COLO829 (cell line): ENCODE measurements at places on chromosomes 16 and 17.
A peak's percentile ranks its signal among the peaks of the same experiment; 100 is the strongest.

GRCh38 chr17:44280392-44280937 lies 12.5 kb upstream of the SLC4A1 start:
- DNase-seq, result no peak

DNA sequence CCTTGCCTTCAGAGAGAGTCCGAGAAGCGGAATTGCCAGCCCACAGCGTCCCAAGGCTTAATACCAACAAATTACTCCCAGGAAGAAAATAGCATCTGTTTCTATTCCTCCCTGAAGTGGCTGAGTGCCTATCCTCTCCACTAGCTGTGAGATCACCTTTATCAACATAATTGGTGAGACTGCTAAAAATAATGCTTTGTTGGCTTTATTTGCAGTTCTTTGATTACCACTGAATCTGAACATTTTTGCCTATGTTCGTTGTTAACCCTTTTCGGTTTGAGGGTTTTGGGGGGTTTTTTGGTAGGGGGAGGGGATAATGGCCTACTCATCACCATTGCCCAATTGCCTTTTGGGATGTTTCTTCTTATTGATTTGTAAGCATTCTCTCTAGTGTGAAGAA lies 31.0 kb downstream of the MMP15 start:
- DNase-seq, result no peak

- peak; percentile 83 for DNase-seq
Measured at GRCh38 chr17:76268015-76268749, 3.0 kb downstream of the UBALD2 start.

DNA sequence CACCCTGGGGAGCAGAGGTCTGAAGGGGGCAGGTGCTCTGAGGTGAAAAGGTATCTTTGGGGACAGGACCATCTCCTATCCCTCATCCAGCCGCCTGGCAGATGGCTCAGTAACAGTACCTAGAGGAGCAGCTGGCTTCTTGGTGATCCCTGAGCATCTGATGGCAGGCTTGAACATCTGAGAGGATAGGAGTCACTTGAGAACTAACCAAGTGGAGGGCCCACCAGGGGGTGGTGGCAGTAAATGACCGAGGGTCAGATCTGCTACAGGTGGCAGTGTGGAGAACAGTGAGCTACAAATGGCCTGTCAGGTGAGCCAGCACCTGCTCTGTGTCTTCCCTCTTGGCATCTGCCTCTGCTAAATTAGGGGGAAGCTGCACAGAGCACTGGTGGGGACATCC lies 13.8 kb downstream of the HROB start:
- DNase-seq, result no peak

GRCh38 chr16:14372471-14372870 lies 257.6 kb downstream of the PARN start:
- no peak for DNase-seq

GRCh38 chr17:17902376-17902775 lies 65.6 kb upstream of the SREBF1 start:
- no peak for DNase-seq

DNA sequence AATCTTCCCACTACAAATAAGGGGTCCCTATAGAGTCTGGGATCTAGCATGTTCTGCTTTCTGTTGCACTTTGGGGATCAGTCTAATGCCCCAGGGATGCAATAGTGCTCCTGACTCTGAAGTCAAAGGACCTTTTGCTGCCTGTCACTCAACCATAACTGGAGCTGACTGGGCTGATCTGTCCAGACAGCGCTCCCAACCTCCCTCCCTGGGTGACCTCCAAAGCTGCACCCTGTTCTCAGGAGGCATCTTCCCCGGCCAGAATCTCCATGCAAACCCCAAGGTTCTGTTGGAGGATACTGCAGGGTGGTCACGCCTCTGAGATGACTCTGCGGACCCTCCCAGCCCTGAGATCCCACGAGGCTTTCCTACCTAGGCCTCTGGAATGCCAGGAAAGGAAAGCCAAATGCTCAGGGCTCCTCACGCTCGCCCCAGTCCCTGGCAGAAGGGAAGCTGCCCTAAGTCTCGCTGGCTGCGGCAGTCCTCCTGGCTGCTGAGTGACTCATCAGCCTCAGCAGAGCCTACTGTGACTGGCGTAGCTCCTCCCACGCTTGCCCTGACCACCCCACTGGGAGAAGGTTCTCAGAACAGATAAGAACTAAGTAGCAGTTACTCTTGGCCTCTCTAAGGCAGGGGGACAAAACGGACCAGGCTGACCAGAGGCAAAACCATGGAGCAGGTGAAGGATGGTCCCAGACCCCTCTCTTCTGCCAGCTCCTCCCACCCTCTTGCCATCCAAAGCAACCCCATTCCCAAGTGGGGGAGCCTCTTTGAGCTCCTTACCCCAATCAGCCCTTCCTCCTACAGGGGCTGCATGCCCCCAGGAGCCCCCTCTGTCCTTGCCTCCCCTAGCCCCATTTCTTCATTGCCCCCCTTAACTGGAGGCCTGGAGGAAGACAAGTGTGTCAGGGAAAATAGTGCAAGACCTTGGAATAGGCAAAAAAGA lies 124.1 kb upstream of the TNRC6C start:
- peak; percentile 96 for DNase-seq

- DNase-seq, result no peak
Measured at GRCh38 chr17:66300956-66301355, 1.5 kb upstream of the PRKCA start.

DNA sequence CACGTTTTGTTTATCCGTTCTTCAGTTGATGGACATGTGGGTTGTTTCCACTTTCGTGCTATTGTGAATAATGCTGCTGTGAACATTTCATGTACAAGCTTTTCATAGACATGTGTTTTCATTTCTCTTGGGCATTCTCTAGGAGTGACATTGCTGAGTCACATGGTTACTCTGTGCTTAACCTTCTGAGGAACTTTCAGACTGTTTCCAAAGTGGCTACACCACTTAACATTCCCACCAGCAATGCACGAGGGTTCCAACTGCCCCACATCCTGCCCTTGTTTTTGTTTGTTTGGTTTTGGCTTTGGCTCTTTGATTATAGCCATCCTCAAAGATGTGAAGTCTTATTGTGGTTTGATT lies 14.2 kb upstream of the PEMT start:
- no peak for DNase-seq

DNA sequence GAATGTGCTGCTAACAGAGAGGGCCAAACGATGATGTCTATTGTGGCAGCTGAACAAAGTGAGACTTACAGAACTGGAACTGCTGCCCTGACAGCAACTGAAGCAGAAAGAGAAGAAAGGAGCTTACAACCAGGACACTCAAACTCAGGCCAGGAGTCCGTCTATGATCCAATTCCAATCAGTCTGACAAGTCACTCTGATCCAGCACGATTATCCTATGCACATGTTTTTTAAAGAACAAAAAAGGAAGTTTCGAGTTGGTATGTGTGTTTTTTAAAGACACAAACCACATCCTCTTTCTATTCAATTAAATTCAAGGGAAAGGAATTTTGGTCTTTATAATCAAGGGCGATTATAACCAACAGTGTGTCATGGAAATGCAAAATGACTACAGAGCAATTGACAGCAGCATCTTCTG lies 42.4 kb upstream of the MTMR4 start:
- DNase-seq, result no peak

DNA sequence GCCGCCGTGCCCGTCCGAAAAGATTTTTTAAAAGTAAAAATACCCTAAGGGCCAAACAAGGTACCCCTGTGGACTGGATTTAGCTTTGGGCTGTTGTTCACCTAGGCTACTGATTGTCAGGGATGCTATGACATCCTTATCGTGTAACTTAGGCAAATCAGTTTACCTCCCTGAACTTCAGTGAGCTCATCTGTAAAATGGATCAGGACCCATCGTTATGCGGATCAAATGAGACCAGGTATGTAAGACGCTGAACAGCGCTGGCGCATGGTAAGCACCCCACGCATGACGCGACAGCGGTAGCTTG lies 658 bp upstream of the ZNF771 start:
- no peak for DNase-seq

- no peak for DNase-seq
Measured at GRCh38 chr17:10127819-10128425, 70.5 kb downstream of the GAS7 start.
